ENCODE measurements at places on chromosomes 6 and 20. TPM values are rescaled to one million over a fixed set of nuclear protein-coding genes. Genes with fewer than 3 reads are reported as not detected.

The CFB gene
- 0.66 TPM for total RNA-seq

The SLC2A10 gene
- 15.6 TPM for total RNA-seq

The CFAP61 gene
- not detected for total RNA-seq

The BPI gene
- not detected for total RNA-seq

DNA sequence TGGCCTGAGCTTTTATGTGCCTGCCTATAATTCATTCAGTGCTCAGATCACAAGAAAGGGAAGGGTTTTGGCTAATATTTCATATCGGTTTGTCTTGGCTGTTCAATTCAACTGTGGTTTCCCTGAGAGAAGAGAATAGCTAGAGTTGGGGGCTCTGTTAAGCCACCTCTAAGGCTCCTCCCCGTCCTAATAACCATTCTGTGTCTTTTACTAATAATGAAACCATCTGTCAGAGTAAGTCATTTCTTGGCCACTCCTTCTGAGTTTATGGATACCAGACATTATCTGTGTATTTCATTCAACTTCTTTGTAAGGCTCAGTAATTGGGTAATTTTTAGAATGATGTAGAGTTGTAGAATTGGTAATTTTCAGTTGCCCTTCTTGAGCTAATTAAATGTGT lies 5.2 kb downstream of the STX11 start:
- peaks cover 14% of the 10 kb centered on the region for H3K4me1 ChIP-seq
- no peaks in the 10 kb centered on the region for H3K36me3 ChIP-seq
- no peak overlapping the region for H3K4me3 ChIP-seq
- H3K27ac ChIP-seq: no peak overlapping the region
- DNase-seq: no peak

The PRDM13 gene
- total RNA-seq: not detected

The KIF6 gene
- total RNA-seq: 0.69 TPM

DNA sequence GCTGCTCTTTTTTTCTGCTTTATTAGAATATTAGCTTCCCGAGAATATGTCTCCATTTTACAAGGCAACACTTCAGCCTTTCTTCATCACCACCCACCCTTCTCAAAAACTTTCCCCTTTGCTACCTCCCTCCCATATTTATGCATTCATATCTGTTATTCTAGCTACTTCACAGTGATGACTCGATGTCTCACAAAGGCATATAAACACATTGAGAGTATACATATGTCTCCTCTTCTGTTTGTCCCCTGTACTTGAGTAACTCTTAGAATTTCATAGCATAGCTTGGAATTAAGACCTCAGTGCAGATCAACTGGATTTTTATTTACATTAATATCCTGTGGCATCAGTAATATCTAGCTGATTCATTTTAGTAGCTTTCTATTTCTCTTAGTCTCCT lies 6.5 kb downstream of the RNF144B start:
- DNase-seq: no peak
- no peaks in the 10 kb centered on the region for H3K4me1 ChIP-seq
- H3K27ac ChIP-seq: no peak overlapping the region
- peaks cover 14% of the 10 kb centered on the region for H3K27me3 ChIP-seq

- peak overlapping the region; percentile 12 for H3K27ac ChIP-seq
- no peak for DNase-seq
- H3K4me1 ChIP-seq: peaks cover 10% of the 10 kb centered on the region
- no peaks in the 10 kb centered on the region for H3K36me3 ChIP-seq
- H3K27me3 ChIP-seq: no peaks in the 10 kb centered on the region
- no peak overlapping the region for H3K4me3 ChIP-seq
Measured at GRCh38 chr20:38665506-38666285, 58.6 kb upstream of the SLC32A1 start.

GRCh38 chr20:20946122-20946759 lies 159.9 kb downstream of the LINC00237 start:
- H3K27me3 ChIP-seq: no peaks in the 10 kb centered on the region
- no peak overlapping the region for H3K4me3 ChIP-seq
- H3K27ac ChIP-seq: no peak overlapping the region
- no peak for DNase-seq
- H3K36me3 ChIP-seq: no peaks in the 10 kb centered on the region

The SLPI gene
- total RNA-seq: not detected

DNA sequence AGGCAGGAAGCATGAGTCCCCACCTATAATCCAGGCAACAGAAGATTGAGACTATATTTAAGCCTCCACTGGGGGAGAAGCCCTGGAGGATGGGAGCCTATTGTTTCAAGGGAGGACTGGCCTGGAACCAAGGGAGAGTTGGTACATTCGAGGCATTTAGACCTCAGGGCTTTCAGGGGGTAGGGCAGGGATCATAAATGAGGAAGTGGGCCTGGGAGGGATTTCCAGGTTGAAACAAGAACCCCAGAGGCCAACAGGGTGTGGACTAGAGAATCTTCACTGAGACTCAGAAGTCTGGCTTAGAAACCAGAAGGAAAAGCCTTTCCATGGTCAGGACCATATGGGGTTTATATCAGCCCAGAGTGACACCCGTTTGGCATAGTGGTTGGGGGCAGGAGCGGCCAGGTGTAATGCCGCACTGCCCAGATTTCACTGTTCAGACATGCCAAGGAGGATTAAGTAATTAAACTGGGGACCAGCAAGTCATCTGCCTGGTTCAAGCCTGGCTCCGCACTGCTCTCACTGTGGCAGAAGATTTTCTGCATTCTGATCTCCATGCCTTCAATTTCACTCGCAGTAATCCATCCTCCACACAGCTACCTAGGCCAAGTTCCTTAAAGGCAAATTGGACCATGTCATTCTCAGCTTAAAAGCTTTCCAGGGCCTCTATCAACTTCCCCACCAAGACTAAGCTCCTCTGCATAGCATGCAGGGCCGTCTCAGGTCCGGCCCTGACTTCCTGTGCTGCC lies 17.8 kb downstream of the LRFN2 start:
- H3K27me3 ChIP-seq: no peaks in the 10 kb centered on the region
- H3K36me3 ChIP-seq: no peaks in the 10 kb centered on the region
- H3K27ac ChIP-seq: no peak overlapping the region
- DNase-seq: no peak
- H3K4me3 ChIP-seq: no peak overlapping the region

The CPNE1 gene
- total RNA-seq: 172 TPM

The RAET1G gene
- total RNA-seq: not detected

DNA sequence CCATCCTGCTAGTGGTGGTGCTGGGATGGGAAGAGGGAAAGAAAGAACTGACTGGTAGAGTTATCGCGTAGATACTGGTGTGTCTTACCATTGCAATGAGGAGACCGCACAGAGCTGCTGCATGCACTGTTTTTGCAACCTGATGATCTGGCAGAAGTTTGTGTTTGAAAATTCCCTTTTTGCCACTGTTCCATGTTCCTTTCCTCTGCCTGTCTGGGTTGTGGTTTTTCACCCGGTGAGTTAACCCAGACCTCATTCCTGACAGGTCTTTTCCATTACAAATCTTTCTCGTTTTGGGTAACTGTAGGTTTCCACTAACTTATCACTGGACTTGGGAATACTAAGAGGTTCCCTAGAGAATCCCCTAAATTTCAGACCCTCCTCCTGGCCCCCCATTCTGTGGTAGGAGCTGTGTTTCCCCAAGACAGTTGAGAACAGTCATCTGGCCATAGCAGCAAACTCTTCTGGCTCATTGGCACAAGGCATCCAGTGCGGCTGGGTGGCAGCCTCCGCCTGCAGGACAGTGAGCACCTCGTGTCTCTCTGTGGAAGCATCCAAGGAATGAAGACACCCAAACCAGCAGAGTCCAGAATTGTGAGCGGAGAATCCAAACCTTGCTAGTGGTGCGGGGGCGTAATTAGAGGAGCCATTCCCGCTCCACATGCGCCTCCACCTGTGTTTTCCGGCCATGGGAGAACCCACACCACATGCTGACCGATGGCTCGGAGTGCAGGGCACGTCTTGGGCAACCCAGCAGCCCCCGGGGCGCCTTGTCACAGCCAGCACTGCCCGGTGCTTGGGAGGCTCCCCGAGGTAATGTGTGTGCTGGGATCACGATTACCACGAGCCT lies 32.8 kb downstream of the ERMARD start:
- H3K4me3 ChIP-seq: no peak overlapping the region
- no peaks in the 10 kb centered on the region for H3K36me3 ChIP-seq
- DNase-seq: no peak
- H3K27me3 ChIP-seq: no peaks in the 10 kb centered on the region
- no peak overlapping the region for H3K27ac ChIP-seq

The TFAP2D gene
- not detected for total RNA-seq

DNA sequence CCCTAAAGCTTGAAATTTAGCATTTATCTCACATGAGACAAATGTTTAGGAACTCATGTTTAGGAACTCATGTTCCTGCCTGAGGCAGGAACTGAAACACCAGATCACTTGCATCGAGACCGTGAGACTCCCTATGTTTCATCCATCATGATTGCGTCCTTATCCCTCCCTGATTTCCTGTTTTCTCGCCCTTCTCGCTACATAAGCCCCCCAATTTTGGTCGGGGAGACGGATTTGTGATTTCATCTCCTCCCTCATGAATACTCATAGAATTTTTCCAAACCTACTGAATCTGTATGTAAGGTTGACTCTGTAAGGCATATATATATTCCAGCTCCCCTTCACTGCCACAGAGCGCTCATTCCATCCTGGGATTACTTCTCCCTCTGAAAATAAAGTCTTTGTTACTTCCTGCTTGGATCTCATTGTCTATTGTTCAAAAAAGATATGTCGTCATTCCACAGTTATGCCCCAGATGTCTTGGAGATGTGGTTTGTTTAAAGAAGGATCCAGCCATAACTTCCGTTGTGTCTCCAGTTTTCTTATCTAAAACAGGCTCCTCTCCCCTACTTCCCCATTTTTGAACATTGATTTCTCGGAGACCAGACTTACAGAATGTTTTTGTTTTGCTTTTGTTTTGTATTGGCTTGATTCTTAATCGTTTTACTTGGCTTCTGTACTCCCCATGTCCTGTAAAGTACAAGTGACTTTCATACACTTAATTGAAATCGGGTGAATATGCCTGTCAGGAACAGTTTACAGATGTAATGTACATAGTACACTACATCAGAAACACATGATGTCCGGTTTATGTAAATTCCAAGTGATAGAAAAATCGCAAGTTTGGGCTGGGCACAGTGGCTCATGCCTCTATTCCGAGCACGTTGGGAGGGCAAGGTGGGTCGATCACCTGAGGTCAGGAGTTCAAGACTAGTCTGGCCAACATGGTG lies 118.7 kb downstream of the HFE start:
- H3K27me3 ChIP-seq: no peaks in the 10 kb centered on the region
- peak; percentile 92 for DNase-seq
- H3K27ac ChIP-seq: peak overlapping the region; percentile 92

The TRIM31 gene
- not detected for total RNA-seq

DNA sequence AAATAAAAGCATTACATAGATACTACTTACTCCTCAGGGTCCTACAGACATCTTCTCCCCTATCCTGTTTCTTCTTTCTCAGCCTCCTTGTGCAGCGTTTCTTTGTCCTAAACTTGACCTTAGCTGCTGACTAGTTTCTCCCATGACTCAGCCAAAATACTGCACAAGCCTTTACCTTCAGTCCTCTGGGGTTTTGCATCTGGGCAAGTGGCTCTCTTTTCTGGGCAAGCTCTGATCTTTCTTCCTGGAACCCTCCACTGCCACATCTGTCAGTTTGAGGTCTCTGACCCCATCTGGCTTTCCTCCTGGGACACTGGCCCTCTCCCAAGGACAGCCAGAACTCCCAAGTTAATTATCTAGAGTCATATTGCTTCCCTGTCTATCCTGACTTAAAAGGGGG lies 838.4 kb downstream of the DHX35 start:
- no peaks in the 10 kb centered on the region for H3K4me1 ChIP-seq
- no peaks in the 10 kb centered on the region for H3K36me3 ChIP-seq
- no peak overlapping the region for H3K27ac ChIP-seq

DNA sequence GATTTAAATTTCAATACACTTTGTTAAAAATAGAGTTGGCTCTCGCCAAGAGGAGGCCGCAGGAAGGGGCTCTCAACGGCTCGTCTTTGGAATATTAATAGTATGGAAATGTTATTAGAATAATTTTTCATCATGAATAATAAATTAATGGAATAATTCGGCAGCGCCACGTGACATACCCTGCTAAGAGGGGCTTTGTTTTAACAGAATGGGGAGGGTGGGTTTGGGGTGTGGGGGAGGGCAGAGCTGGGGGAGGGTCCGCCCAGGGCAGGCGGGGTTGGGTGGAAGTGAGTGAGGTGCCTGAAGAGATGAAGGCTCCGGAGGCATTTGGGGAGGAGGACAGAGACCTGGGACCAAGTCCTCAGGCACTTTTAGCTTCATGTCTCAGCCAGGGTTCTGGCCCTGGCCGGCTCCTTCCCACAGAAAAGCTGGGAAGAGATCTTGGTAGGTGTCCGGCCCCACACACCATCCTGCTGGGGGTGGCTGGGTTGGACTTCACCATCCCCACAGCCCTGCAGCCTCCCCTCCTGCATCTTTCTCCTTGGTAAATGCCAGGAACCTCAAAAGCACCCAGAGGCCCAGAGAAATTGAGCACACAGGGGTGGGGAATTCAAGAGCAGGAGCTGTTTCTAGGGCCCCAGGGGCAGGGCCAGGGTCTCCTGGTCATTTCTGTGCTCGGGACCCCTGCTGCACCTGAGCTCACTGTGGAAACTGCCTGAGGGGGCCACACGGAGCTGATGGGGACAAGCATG lies 93.6 kb upstream of the BHLHE23 start:
- H3K4me3 ChIP-seq: no peak overlapping the region
- H3K36me3 ChIP-seq: no peaks in the 10 kb centered on the region
- no peak overlapping the region for H3K27ac ChIP-seq
- peaks cover 6% of the 10 kb centered on the region for H3K4me1 ChIP-seq

GRCh38 chr6:46412662-46413061 lies 78.6 kb downstream of the RCAN2 start:
- no peaks in the 10 kb centered on the region for H3K27me3 ChIP-seq
- H3K27ac ChIP-seq: no peak overlapping the region
- H3K4me3 ChIP-seq: no peak overlapping the region
- peaks cover 9% of the 10 kb centered on the region for H3K4me1 ChIP-seq
- H3K36me3 ChIP-seq: no peaks in the 10 kb centered on the region

The PAK5 gene
- total RNA-seq: 0.11 TPM

GRCh38 chr6:76764057-76764456 lies 691.6 kb upstream of the IMPG1 start:
- no peaks in the 10 kb centered on the region for H3K27me3 ChIP-seq
- no peak for DNase-seq
- H3K4me3 ChIP-seq: no peak overlapping the region
- no peak overlapping the region for H3K27ac ChIP-seq
- no peaks in the 10 kb centered on the region for H3K36me3 ChIP-seq
- no peaks in the 10 kb centered on the region for H3K4me1 ChIP-seq

DNA sequence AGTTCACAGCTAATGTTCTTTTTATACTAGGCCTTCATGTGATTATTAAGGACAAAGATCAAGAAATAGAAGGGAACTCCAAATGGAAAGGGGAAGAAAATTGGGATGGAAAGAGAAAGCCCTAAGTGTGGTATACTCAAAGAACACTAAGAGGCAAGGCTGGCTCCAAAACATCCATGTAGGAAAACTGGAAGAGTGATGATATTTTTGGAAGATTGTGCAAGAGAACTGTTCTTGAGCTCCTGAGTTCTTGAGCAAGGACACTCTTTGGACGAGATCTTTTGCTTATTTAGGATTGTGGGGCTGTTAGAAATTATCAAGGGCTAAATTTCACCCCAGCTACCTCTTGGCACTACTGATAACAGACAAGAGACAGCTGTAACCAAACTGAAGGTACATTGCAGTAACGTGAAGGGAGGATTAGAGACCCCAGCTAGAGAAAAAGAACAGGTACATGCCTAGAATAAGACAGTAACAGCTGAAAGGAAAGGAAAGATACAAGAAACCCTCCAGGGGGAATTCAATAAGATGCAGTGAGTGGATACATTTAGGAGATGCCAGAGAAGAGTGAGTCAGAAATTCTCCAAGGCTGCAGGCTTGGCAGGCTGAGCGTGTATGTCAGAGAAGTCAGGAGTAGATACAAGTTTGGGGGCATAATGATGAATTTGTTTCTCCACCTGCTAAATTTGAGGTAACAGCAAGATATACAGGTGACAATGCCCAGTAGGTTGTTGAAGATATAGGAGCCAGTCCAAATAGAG lies 69.7 kb downstream of the CBLN4 start:
- H3K4me3 ChIP-seq: no peak overlapping the region
- no peaks in the 10 kb centered on the region for H3K36me3 ChIP-seq
- no peaks in the 10 kb centered on the region for H3K27me3 ChIP-seq
- no peak overlapping the region for H3K27ac ChIP-seq
- H3K4me1 ChIP-seq: no peaks in the 10 kb centered on the region
